ENCODE measurements at places on chromosomes 13 and 19.
A peak's percentile ranks its signal among the peaks of the same experiment; 100 is the strongest.

DNA sequence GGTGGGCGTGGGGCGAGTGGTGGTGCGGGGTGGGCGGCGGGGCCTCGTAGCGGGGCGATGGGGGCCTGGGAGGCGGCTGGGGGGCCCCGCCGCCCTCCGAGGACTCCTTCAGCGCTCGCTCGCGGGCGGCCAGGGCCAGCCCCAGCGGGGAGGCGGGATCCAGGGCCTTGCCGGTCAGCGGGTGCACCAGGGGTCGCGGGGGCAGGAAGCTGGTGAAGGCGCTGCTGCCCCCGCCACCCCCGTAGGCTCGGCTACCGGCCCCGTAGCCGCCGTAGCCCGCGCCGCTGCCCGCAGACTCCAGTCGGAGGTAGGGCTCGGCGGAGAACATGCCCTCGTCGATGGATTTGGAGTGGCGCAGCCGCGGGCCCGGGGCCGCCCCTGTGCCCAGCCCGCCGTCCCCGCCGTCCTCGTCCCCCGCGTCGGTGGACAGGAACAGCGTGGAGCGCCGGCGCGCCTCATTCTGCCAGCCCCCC is 18.6 kb downstream of the C19orf81 start:
- peak; percentile 38 for DNase-seq

GRCh38 chr13:81577601-81578195 is 1236.8 kb upstream of the SPRY2 start:
- no peak for DNase-seq

- DNase-seq: no peak
Measured at GRCh38 chr19:7492558-7492957, 3.7 kb upstream of the PEX11G start.

- peak; percentile 68 for DNase-seq
Measured at GRCh38 chr13:40432018-40432978, 234.1 kb downstream of the FOXO1 start.

DNA sequence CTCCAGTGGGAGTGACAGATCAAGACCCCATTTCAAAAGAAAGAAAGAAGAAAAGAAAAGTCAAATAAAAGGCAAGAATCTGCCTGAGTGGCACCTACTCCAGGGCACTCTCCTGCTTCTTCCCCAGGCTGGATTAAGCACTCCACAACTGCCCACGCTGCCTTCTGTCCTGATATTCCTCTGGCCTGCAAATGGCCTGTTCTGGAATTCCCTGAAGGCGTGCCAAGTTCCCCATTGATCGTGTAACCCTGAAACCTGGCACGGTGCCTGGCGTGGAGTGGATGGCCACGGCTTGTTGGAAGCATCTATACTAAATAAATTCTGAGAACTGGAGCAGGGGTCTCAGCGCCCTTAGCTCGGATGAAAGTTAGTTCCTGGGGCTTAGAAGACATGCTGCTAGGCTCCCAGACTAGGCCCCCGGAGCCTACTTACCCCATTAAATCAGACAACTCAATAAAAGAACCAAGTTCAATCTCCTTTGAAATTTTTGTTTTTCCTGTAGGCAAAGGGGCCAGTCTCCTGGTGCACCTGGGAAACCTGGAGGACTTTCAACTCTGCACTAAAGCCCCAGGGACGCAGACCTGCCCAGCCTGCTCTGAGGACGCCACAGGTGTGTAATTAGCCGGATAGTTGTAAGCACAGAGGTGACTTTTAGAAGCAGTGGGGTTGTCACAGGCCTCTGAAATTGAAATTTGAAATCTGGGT is 21.9 kb downstream of the ANKRD27 start:
- no peak for DNase-seq

GRCh38 chr13:44415815-44416214 is 42.2 kb downstream of the SERP2 start:
- no peak for DNase-seq
